Stimulated activated CD8-positive, alpha-beta memory T cell treated with anti-CD3 and anti-CD28 coated beads, Interleukin-4, amount 100 ng/mL, for 4 hours (primary cell): ENCODE measurements at places on chromosomes 6 and 20.

DNA sequence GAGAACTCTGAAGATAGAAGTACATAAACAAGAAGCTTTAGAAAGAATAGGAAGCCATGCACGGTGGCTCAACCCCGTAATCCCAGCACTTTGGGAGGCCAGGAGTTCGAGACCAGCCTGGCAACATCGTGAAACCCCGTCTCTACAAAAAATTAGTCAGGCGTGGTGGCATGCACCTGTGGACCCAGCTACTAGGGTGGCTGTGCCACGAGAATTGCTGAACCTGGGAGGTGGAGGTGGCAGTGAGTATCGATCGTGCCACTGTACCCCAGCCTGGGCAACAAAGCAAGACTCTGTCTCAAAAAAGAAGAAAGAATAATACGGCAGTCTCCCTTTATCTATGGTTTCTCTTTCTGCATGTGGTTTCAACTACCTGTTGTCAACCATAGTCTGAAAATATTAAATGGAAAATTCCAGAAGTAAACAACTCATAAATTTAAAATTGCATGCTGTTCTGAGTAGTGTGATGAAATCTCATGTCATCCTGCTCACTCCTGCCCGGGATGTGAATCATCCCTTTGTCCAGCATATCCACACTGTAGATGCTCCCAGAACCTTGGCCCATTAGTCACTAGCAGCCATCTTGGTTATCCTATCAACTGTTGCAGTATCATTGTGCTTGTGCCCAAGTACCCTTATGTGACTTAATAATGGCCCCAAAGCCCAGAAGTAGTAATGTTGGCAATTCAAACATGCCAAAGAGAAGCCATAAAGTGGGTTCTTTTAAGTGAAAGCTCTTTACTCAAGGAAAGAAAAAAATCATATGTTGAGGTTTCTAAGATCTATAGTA, 22.1 kb downstream of the DEK start:
- DNase-seq = no peak

DNA sequence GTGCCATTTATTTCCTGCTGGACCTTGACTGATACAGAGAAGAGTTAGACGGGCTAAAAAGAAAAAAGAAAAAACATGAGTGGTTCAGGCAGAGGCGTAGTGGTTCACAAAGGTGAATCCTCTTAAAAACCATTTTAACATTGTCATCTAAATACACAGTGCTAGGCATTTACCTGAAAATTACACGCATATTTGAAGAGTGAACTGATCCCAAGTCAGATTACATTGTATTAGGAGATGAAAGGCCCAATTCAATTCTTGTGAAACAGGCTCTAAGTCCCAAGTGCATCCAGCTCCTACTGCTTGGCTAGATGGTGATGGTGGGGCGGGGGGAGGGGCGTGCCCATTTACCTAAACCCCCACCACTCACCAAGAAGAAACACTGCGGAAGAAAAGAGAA, 46.7 kb upstream of the ATXN1 start:
- no peak for DNase-seq

GRCh38 chr6:150800674-150801314, 64.7 kb upstream of the MTHFD1L start:
- DNase-seq = no peak

- no peak for DNase-seq
Measured at GRCh38 chr20:17854307-17854903, 114.2 kb downstream of the SNX5 start.
